ENCODE measurements at places on chromosomes 6 and 20.

DNA sequence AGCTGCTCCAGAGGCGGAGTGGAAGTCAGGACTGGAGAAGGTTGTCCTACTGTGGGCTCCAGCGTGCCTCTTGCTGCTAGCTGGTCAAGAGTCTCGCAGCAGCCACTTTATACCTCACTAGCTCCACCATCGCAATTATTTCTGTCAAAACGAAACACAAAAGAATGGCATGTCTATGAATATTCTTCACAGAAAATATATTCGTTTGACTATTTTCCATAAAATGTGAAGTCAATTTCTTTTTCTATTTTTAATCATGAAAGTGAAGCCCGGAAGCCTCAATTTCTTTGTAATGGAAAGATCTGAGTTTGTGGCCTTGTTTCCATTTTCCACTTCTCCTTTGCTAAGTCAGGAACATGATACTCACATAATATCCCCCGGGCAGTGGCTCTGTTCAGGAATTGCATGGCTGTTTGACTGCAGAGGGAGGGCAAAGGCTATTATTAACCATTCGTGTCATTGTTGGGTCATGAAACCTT lies 51.7 kb downstream of the DTD1 start:
- DNase-seq = no peak

DNA sequence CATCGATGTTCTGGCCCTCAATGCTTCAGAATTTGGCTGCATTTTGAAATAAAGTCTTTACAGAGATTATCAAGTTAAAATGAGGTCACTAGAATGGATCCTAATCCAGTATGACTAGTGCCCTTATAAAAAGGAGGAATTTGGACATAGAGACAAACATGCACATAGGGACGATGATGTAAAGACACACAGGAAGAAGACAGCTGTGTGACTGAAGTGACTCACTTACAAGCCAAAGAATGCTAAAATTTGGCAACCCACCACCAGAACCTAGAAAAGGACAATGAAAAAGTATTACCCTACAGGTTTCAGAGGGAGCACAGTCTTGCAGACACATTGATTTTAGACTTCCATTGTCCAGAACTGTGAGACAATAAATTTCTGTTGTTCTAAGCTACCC lies 322.8 kb upstream of the GJE1 start:
- DNase-seq = no peak

- no peak for DNase-seq
Observed at GRCh38 chr6:156455847-156456246, 321.3 kb upstream of the ARID1B start.

GRCh38 chr20:51797357-51798025 lies 4.8 kb downstream of the SALL4 start:
- no peak for DNase-seq

- DNase-seq = no peak
Observed at GRCh38 chr20:3660262-3661059, 2.7 kb downstream of the GFRA4 start.

- no peak for DNase-seq
Observed at GRCh38 chr6:15894973-15895725, 232.3 kb upstream of the DTNBP1 start.

DNA sequence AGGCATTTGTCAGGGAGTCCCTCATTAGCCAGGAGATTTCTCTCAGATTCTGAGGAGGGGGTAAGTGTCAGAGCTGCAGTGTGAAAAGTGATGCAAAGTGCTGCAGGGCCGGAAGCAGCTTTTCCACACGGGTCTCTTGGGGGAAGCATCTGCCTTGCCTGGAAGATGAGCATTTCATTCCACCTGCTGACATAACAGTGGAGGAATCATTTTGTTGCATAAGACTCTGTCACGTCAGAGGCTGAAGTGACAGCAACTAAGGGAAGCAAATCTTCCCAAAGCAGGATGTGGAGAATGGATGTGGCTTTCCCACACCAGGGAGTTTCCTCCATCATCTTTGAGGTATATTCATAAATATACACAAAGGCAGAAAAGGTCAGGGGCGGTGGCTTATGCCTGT lies 22.8 kb downstream of the DCBLD1 start:
- peak; percentile 65 for DNase-seq

- no peak for DNase-seq
Observed at GRCh38 chr6:28425944-28426541, 17.2 kb downstream of the ZSCAN23 start.

DNA sequence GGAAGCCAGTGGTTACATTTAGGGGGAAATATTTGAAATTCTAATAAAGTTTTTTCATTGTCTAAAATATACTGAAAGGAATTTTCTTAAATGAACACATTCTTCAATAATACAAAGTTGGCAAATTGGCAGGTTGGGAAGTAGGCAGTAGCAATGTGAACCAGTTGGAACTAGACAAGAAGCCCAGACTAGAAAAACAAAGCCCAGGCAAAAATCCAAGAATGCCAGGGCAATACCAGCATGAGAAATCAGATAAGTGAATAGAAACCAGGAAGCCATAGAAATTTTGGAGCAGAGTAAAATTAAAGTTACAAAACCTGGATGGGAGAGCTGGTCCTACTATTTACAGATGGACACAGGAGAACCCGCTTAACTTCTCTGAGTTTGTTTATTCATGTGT lies 52.2 kb downstream of the TPBG start:
- DNase-seq = peak; percentile 21

GRCh38 chr6:90082847-90083246 lies 188.6 kb downstream of the GJA10 start:
- no peak for DNase-seq

DNA sequence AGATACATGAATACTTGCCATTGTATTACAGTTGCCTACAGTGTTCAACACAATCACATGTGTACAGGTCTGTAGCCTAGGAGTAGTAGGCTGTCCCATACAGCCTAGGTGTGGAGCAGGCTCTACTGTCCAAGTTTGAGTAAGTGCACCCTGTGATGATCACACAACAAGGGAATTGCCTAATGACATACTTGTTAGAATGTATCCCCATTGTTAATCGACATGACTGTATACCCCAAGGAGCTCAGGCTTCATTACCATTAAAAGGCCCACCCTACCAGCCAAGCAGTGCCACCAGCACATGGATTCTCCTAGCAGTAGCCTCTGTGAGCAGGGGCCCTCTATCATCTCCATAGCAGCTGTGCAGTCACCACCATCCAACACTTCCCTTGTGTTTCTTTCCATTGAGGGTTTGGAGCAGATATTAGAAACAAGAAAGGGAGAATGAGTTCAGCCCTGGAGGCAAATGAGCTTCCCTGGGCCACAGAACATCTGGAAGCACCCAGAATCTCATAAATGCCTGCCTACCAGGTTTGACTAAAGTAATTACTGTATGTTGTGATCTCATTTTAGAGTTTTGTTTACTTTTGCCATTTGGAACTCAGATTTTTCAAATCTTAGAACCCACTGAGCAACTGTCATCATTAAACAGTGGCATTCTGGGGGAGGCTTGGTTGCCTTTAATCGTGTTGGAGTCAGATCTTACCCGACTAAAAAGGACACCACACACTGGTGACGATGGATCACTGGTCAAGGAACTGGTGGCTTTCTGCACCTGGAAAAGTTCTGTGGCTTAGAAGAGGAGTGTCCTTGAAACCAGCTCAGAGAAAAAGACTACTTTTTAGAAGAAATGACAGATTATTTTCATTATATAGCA lies 104.9 kb downstream of the TULP4 start:
- DNase-seq = no peak

DNA sequence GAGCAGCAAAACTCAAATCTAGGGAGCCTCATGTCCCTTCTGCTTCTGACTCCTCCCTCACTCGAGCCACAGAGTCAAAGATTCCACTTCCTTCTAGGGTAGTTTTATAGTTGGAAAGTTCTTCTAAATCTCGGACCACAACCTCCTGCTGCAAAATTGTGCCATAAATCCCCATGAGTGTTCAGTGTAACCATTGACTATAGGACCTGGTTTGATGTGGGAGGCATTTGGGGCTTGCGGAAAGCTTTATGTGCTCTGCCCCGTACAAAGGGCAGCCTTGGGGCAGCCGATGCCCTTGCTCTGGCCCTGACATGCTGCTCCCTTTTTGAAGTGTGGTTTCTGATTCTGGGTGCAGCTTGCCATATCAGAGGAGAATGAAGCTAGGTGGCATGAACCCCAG lies 43.6 kb upstream of the IER3 start:
- DNase-seq = no peak

- DNase-seq = no peak
Observed at GRCh38 chr6:31096656-31097055, 15.7 kb downstream of the C6orf15 start.

GRCh38 chr20:43920797-43921196 lies 6.1 kb downstream of the TOX2 start:
- DNase-seq = no peak

DNA sequence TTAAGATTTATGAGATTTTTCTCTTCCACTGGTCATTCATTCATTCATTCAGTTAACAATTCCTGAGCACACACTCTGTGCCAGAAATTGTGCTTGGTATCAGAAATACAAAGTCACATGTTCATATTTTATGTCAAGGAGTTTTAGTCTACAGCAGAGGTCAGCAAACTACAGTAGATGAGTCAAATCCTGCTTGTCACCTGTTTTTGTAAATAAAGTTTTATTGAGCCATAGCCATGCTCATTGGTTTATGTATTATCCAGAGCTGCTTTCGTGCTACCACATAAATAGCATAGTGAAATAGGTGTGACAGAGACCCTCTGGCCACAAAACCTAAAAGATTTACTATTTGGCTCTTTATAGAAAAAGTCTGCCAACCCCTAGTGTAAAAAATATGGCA lies 46.8 kb downstream of the THEMIS start:
- peak; percentile 14 for DNase-seq

DNA sequence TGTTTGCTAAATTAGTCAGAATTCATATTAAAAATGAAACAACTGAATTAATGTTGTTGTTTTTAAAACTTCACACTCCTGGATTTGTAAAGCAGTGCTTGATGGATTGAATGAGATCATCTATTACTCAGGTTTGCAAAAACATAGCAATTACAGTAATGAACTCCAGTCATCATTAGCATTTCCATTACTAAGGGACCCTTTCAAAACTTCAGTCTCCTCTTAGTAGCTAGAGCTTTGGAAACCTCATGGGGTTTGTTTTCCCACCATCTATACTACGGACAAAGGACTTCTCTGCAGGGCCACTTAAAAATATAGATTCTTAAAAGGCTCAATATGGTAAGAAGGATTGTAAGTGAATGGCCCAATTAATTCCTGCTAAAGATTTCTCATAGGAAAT lies 209.9 kb upstream of the PRND start:
- DNase-seq = no peak

DNA sequence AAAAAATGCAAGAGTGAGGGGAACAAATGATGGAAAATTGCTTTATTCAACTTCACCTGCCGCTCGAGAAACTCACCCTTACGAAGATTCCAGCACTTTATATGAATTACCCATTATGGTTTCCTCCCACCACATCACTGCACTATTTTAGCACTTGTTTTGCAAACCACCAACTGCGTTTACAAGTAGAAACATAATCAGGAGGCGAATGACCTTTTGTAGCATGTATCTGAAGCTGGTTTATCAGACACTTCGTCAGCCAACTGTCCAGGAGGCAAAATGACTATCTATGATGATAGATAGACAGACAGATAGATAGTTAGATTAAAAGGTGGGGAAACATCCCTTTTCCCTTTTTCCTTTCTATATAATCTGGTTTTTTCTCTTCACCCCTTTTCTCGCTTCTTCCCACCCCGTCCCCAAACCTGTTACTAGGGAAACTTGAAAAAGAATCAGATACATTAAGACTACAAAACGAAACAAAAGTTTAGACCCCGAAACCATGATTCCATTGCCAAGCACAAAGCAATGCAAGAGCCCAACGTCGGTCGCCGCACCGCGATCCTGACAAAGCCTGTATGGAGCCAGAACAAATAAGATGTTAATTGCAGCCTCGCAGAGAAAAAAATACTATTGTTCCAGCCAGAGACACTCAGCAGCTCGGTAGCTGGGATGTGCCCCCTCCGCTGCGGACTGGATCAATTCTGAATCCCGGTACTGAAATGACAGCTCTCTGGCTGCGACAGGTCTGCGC lies 933 bp upstream of the ADGRB3 start:
- no peak for DNase-seq

GRCh38 chr20:46977909-46978588 lies 83.4 kb downstream of the EYA2 start:
- DNase-seq = no peak

Data from cardiac fibroblast (primary cell).